ENCODE measurements at places on chromosomes 3 and 15.

GRCh38 chr3:181932039-181932438 lies 220.3 kb downstream of the SOX2 start:
- no peak for DNase-seq

- DNase-seq: peak; percentile 1
Measured at GRCh38 chr3:25910997-25911396, 121.1 kb downstream of the OXSM start.

- DNase-seq: no peak
Measured at GRCh38 chr15:93848490-93848889, 382.9 kb upstream of the MCTP2 start.

DNA sequence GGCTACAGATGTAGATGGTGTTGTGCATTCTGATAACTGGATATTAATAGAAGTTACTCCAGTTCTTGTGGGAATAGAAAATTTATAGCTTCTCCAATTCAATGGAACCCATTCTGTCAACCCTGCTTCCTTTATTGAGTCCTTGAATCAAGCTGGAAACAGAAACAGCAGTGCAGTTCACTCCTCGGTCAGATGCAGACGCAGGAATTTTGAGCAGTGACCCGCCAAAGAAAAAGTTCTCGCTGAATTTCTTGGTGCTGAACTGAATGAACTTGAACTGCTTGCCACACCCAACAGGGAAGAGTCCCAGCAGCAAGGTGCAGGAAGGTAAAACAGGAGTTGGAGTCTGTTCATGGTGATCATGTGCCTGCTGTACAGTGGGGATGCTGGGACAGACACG lies 10.3 kb downstream of the HRH1 start:
- DNase-seq: no peak

DNA sequence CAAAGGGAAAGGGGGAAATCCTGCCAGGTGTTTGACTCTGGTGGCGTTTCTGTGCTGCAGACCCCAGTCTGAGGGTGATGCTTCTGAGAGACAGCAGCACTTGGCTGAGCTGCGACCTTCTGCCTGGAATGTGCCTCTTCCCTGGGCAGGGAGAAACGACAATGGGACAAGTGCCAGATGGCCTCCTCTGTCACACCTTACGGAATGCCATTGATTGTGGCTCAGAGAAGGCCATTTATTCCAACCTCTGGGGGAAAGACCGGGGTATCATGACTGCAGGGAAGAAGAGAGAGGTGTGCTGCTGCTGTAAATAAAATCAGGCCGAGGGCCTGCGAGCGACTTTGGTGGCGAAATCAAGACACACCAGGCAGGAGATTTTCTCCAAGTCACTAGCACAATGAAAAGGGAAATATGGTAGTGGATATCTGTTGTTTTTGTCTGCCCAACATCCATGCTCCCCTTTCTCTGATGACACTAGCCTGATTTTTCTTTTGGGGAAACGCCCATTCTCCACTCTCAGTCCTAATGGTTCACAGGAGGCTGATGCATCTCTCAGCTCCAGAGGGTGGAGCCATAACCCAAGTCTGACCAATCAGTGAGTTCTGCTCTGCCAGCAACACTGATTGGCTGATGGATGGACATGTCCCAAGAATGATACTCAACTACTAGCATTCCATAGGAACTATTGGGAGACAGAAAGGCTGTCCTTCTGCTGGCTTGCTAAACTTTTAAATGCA lies 336.1 kb downstream of the FOXP1 start:
- no peak for DNase-seq

All from CD4-positive, alpha-beta T cell treated with Interleukin-6 at 100 ng/mL for 8 hours (primary cell).